ENCODE measurements at places on chromosomes 5 and 9.

- no peak for DNase-seq
Observed at GRCh38 chr9:132708239-132708638, 38.0 kb downstream of the GTF3C4 start.

- no peak for DNase-seq
Observed at GRCh38 chr5:42807722-42808447, 3.8 kb downstream of the SELENOP start.

GRCh38 chr5:58394339-58394738 lies 65.5 kb downstream of the PLK2 start:
- DNase-seq, result no peak

GRCh38 chr9:16811987-16812685 lies 58.3 kb downstream of the BNC2 start:
- DNase-seq, result no peak

DNA sequence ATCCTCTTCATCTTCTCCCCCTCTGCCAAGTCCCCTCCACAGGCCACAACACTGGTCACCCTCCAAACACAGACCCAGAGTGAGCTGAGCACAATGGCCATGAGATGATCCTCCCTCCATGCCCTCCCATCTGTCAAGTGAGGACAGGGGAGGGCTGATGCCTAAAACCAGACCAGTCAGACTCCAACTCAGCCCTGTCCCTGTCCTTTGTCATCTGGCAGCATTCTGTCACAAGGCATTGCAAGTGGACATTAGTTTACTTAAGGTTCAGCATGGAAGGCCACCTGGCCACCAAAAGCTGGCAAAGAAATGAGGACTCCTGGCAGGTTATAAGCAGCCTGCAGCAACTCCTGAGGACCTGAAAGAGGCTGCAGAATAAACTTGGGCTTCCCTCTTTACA lies 136.2 kb upstream of the SLC30A5 start:
- DNase-seq, result no peak

GRCh38 chr5:132667761-132668705 lies 5.8 kb upstream of the IL4 start:
- DNase-seq, result no peak

DNA sequence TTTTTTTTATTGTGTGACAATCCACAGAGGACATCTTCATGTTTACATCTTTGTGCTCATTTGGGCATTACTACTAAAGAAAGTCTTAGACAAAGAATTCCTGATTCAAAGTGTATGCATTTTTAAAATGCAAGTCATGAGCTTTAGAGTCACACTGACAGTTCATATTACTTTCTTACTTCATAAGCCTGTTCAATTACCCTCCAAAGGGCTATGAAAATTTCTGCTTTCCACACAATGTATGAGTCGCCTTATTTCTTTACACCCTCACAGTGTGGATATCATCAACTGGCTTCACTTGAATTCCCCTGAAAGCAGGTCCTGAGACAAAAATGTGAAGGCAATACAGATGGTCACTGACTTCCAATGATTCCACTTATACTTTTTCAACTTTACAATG lies 280.4 kb upstream of the PTGER4 start:
- DNase-seq, result no peak

DNA sequence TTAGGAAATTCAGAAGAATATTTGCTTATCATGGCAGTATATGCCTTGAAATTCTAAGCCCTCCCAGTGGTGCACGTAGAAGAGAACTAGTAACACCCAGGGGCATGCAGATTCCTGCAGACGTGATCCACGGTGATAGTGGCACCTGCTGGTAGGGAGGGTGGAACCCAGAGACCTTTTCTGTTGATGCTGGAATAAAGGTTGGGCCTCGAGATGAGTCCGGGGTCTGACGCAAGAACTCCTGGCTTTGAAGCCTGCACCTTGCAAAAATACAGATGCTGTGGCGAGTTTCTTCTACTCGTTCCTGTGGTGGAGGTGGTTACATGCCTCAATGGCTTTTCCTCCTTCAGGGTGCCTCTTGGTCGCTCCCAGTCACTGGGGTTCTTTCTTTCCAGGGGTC lies 39.5 kb upstream of the PHF2 start:
- DNase-seq, result no peak

GRCh38 chr9:21326526-21327139 lies 8.6 kb downstream of the KLHL9 start:
- DNase-seq, result no peak

DNA sequence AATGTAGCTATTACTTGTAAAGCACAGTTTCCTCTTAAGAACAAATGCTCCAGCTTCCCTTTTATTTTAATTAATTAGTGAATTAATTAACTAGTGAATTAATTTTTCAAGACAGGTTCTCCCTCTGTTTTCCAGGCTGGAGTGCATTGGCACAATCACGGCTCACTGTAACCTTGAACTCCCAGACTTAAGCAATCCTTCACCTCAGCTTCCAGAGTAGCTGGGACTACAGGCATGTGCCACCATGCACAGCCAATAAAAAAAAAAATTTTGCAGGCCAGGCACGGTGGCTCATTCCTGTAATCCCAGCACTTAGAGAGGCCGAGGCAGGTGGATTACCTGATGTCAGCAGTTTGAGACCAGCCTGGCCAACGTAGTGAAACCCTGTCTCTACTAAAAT lies 44.1 kb downstream of the FCHO2 start:
- no peak for DNase-seq

DNA sequence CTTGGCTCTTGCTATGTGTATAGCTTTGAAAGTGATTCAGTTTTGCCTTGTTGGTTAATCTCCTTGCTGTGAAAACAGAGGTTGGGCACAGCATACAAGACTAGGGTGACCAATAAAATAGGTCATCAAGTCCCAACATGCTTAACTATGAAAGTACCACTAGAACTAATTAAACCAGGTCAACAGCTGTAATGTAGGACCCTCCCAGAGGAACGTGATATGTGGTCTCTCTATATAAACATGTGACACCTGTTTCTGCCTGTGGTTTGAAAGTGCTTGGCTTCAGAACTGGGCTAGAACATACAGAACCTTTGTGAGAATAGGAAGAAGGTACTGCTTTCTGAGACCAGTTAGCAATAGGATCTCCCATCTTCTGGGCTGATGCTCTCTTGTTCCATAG lies 297.1 kb downstream of the FBXL7 start:
- no peak for DNase-seq

- no peak for DNase-seq
Observed at GRCh38 chr9:98555651-98556465, 152.9 kb downstream of the GABBR2 start.

DNA sequence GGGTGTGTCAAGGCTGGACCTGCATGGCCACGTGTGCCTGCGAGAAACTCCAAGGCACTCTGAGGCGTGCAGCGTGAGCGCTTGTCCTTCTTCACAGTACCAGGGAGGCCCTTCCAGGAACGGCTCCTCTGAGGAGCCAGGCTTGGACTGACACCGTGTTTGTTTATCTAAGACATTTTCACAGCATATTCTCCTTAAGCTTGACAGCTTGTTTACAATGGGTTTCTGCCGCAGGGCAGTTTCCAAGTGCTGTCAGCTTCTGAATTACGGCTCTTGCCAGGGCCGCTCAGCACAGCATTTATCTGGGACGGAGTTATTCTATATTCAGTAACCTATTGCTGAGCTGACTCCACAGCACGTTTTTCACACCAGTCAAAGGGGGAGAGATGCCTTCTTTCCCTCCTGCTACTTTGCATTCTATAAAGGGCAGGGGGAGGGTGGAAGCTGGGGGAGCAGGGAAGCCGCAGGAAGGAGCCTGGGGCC lies 98.4 kb downstream of the LMNB1 start:
- DNase-seq, result no peak

DNA sequence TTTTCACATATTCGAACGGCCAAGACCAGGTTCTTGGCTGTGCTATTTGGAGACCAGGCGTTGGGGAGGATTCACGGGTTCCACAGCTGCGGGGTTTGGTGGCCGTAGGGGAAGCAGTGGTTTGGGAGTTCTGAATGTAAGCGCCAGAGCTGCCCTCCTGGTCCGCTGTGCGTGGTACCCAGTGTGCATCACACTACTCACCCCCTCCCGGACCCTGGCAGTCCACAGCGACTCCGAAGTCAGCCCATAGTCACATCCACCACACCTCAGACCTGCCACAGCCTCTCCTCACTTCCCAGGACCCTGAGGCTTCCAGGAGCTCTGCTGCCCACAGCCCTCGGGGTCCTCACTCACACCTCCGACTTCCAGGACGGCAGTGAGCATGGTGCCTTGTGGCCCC lies 26.8 kb downstream of the AMBP start:
- no peak for DNase-seq
